ENCODE measurements at places on chromosomes 5 and 9.

GRCh38 chr5:143162810-143163209 is 240.7 kb downstream of the NR3C1 start:
- H3K36me3 ChIP-seq, result peaks cover 10% of the 10 kb centered on the region
- no peak overlapping the region for H3K4me3 ChIP-seq
- H3K4me1 ChIP-seq, result peaks cover 33% of the 10 kb centered on the region
- no peak for DNase-seq
- H3K27me3 ChIP-seq, result no peaks in the 10 kb centered on the region

DNA sequence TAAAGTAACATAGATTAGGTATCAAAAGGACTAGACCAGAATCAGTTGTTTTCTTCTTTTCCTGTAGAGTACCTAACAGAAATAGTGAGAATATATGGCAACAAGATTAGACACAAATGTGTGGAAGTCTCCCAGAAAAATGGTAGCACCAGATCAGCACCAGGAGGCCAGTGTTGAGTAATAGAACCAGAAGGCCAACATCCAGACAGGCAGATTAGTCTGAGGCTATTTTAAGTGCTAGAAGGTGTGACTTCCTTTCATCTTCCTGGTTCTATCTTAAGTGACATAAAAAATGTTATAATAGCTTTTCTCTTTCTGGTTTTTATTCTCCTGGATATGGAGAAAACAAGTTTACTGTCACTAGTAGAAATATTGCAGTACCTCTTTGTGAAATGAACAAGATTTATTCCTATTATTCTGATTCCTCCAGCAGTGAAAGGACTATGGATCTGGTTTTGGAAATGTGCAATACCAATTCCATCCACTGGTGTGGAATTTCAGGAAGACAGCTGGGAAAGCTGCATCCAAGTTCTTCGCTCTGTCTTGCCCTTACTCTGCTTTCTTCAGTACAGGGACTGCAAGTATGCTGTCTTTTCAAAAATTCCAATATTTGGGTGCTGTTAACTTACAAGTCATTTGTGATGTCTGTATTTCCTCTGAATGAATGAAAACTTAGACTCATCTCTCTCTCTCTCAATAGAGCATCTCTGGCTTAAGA is 39.1 kb downstream of the SHLD3 start:
- H3K27me3 ChIP-seq, result no peaks in the 10 kb centered on the region
- H3K4me1 ChIP-seq, result peaks cover 9% of the 10 kb centered on the region
- peak overlapping the region; percentile 69 for H3K27ac ChIP-seq
- no peak overlapping the region for H3K4me3 ChIP-seq
- DNase-seq, result no peak

DNA sequence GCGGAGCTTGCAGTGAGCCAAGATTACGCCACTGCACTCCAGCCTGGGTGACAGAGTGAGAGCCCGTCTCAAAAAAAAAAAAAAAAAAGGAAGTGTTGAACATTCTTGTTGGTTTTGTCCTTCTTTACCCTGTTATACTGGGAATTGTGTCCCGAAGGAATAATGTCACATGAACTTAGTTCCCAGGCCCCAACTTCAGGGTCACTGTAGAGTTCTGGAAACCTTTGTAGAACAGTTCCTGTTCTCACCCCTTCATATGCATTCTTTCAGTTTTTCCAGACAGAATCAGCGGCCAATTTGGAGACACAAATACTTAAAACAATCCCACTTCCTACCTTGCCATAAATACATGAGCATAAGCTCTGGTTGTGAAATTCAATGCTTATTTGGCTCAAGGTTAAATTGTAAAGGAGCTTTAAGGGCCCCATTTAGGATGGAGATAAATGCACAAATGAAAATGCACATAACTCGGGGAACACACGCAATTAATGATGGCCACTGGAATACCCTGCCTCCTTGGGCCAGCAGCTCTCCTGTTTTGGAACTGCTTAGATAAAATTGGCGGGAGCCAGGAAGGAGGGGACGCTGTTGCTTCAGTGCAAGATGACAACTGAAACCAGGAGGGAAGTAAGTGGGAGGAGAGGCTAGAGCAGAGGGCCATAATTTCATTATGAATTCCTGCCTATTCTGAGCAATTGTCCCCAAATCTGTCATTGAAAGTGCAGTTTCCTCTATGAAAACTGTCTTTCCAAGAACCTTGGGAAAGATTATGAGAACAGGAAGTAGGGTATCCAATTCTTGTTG is 153.7 kb downstream of the FGF1 start:
- H3K4me1 ChIP-seq, result peaks cover 7% of the 10 kb centered on the region
- no peaks in the 10 kb centered on the region for H3K27me3 ChIP-seq
- no peak overlapping the region for H3K27ac ChIP-seq
- no peak overlapping the region for H3K4me3 ChIP-seq
- DNase-seq, result no peak

- H3K27me3 ChIP-seq, result no peaks in the 10 kb centered on the region
- peaks cover 70% of the 10 kb centered on the region for H3K4me1 ChIP-seq
- no peak for DNase-seq
- peaks cover 13% of the 10 kb centered on the region for H3K36me3 ChIP-seq
Measured at GRCh38 chr5:179758955-179759354, 26.3 kb downstream of the MAML1 start.

DNA sequence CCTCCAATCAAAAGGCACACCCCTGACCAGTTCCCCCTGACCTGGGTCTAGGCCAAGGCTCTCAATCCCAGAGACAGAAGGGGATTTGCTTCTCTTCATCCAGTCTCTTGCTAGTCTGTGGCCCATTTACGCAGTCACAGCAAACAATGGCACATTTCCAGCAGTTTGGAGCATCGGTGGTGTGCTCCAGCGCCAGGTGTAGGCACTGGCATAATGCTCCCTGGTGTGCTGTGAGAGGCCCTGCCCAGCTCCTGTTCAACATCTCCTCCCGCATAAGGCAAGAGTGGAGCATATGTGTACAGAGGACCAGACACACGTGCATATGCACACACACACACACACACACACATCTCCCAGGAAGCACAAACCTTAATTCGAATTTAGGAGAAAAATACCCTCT is 79.5 kb upstream of the ERCC6L2 start:
- DNase-seq, result no peak
- no peak overlapping the region for H3K4me3 ChIP-seq
- H3K27ac ChIP-seq, result no peak overlapping the region
- H3K4me1 ChIP-seq, result no peaks in the 10 kb centered on the region

Measured in central memory CD8-positive, alpha-beta T cell (primary cell).